Brain microvascular endothelial cell (primary cell): ENCODE measurements at places on chromosomes 3 and 15.
A peak's percentile ranks its signal among the peaks of the same experiment; 100 is the strongest.

DNA sequence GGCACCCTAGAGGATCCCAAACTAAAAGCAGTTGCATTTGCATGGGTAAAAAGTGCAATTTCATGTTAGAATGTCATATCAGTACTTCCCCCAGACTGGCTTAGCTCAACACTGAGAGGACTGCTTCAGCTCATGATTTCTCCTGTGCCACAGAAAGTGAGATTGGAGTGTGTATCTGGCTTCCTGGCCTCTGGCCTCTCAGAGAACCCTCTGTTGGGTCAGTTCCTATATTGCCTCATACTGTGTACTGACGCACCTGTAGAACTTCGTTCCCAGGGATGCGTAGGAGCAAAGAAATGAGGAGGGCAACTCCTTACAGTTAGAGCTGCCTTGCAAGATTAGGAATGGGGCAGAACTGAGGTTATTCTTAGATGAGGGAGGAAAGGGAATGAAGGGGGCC lies 340.8 kb downstream of the TIGIT start:
- DNase-seq = no peak

- DNase-seq = no peak
Measured at GRCh38 chr3:52248165-52248541, 2.6 kb downstream of the PPM1M start.

DNA sequence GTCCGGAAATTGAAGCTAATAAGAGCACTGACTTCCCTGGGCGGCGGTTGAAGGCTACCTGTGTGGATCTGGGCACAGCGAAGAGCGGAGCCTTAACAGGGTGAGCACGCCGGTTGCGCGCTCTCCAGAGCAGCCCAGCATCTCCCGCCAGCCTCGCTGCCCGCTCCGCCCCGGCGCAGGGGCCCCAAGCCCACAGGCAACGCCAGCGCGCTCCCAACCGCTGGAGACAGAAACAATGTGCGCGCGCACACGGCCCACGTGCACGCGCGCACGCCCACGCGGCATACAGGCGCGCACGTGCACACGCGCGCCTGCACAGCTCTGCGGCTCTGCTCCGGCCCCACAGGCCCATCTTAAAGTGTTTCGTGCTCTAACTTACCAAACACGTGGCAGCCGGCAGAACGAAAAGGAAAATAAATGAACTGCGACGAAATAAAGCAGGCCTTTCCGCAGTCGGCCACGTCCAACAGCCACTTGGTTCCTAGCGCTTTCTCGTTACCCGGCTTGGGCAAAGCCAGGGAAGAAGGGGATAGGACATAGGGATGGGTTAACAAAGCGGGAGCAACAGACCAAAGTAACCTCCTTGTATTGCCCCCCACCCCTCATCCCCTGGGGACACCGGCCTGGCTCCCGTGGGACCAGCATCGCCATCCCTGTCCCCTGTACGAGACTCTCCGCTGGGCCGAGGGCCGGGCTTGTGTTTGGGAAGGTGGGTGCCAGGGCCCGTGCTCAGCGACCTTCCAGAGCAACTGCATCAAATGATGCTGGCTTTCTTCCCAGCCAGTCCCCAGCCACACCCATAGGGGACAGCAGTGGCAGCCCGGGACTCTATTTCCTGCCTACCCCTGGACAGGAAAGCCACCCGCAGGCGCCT lies 203.7 kb downstream of the ABHD5 start:
- DNase-seq = peak; percentile 41

DNA sequence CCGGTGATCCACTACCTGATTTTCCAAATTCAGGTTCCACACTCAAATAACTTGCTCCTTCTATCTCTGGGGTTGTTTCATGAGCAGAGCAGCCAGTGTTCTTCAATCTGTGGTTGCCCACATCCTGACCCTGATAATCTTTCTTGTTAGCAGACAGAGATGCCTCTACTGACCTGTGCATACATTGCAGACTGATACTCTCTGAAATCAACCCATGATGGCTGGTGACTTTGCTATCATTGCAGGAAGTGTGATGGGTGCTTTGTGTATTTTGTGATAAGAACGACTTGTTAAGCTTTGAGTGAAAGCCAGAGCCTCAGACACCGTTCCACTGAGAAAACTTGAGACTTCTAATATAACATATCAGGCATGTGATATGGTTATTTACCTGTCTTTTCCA lies 39.9 kb downstream of the GATM start:
- DNase-seq = no peak

GRCh38 chr3:154129625-154130024 lies 8.4 kb downstream of the ARHGEF26 start:
- no peak for DNase-seq

GRCh38 chr3:42546691-42547213 lies 35.0 kb downstream of the SEC22C start:
- no peak for DNase-seq

GRCh38 chr3:4864503-4864902 lies 114.7 kb upstream of the BHLHE40 start:
- no peak for DNase-seq

DNA sequence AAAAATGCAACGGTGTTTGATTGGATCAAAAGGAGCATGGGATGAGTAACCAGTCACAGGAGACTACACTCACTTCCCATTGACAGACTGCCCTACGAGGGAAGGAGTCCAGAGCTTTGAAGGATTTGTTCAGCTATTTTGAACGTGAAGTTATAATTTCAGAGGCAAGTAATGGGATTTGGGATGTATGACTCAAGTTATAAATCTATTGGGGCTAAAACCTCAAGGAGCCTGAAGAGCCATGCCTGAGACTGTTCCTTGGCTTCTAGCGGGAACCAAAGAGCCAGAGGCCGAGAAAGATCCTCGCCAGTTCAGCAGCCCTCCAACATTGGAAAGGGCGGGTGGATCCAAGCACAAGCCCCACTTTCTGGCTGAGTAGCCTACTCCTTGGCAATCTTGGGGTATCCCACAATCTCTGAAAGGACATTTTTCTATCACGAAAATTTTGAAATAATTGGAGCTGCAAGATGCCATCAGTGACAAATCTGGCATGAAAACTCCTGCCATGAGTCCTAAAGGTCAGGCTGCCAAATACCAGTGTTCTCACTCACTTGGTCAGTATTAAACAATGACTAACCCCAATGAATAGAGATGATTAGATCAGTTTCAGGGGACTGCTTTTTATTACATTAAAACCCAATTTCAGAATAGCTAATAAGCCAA lies 48.6 kb upstream of the SLCO2A1 start:
- no peak for DNase-seq

DNA sequence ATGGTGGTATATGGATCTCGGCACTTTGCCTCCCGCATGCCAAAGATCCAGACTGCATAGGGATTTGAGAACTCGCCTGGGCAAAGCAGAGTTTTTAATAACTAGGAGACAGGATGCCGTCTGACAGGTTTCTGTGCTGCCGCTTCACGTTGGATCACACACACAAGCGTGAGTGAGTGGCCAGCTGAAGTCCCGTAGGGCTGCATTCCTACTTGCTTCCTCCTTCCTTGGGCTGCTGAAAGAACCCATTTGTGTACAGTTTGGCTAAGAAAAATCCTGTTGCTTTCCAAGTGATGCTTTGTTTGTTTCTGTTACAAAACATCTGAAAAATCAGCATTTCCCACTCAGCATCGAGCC lies 604.3 kb upstream of the CFAP20DC start:
- DNase-seq = no peak

DNA sequence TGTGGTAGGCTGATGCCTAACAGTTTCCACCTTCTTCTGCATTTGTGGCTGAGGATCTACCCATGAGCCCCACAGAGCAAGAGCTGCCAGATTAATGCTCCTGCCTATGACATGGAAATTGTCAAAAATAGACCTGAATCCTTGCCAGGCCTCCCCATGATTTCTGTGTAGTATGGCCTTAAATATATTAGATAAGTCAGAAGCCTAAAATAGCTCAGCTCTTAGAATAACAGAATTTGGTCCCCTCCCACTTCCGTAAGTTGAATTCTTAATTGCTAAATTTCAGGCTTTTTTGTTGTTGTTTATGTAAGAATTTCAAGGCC lies 129.0 kb downstream of the SERPINI1 start:
- peak; percentile 52 for DNase-seq

- no peak for DNase-seq
Measured at GRCh38 chr3:82038556-82038955, 277.1 kb upstream of the GBE1 start.

GRCh38 chr3:42345811-42346210 lies 64.6 kb downstream of the LYZL4 start:
- no peak for DNase-seq

DNA sequence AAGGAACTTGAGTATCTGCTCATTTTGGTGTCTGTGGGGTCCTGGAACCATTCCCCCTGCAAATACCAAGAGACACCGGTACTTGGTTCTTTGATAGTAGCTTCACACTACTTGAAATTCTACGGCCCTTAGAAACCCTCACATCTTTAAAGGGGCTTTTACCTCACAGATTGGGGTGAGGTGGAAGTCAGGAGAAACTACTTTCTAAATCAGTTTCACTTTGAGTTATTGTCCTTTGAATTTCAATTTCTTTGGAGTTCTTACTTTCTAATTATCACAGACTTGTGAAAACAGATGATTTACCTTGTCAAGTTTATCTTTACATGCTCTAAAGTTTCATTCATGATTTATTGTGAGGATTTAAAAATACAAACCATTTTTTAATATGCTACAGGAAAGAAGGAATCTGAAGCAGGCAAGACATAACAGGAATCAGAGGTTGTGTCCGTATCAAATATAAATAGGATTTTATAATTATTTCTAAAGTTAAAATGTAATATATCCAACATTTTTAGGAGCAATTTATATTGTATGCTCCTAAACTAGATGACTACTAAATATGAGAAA lies 98.9 kb downstream of the NEDD4 start:
- DNase-seq = no peak

GRCh38 chr3:194514626-194515025 lies 27.8 kb upstream of the ATP13A3 start:
- no peak for DNase-seq

GRCh38 chr15:52552303-52552702 lies 16.5 kb downstream of the ARPP19 start:
- DNase-seq = no peak

DNA sequence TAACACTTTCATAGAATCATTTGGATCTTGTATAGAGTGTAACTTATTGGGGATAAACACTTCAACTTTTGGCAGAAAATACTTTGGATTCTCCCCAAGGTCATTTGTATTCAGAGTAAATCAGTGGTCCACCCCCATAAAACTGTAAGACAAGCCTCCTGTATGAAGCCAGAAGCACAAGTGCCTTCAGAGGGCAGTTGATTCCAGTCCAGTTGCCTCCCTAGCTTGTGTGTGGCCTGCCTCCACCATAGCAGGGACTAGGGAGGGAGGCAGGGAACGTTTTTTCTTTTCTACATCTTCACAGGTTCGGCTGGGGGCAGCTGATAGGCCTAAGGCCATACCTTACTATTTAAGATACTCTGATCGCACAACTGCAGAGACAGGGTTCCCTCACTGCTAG lies 11.6 kb downstream of the GORASP1 start:
- no peak for DNase-seq

- peak; percentile 53 for DNase-seq
Measured at GRCh38 chr3:33403756-33404155, 36.4 kb downstream of the UBP1 start.

DNA sequence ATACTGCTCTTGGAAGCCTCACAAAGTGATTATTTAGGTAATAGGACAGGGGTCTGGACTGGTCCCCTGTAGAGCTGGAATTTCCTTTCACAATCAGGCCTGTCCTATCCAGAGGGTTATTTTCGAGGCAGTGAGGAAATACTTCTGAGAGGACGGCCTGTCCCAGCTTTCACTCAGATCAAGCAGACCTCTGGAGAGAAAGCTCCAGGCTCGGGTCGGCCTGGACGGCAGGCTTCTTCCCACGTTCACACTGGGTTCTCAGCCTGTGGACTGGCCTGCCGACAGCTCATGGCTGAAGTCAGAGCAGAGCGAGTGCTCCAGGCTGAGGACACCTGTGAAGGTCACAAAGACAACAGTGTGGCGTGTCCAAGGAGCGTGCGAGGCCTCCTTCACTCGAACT lies 405.3 kb downstream of the VPS13C start:
- DNase-seq = no peak

GRCh38 chr3:46905661-46906451 lies 28.3 kb downstream of the PTH1R start:
- DNase-seq = no peak

DNA sequence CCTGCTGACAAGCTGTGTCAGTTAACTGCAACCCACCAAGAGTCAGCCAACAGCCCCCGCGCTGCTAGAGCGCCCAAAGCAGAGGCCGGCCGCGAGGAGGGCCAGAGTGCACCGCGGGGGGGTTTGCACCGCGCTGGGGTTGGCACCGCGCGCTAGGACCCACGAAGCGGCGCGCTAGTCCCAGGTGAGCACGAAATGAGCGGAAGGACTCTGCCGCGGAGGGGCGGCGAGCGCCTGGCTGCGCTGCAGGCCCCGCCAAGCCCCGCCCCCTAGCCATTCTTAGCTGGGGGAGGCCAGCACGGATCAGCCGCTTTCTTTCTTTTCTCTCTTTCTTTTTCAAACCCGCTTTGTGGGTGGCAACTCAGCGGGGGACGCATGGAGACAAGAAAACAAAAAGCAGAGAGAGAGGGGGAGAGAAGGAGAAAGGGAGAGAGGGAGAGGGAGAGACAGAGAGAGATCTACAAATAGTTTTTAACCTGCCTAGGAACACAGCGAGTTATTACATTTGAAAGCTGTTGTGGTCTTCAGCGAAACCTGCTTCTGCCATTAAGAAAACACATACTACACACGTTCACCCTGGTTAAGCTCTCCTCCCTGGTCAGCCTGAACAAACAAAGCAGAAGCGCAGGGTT lies 6.9 kb upstream of the FOXB1 start:
- DNase-seq = no peak

DNA sequence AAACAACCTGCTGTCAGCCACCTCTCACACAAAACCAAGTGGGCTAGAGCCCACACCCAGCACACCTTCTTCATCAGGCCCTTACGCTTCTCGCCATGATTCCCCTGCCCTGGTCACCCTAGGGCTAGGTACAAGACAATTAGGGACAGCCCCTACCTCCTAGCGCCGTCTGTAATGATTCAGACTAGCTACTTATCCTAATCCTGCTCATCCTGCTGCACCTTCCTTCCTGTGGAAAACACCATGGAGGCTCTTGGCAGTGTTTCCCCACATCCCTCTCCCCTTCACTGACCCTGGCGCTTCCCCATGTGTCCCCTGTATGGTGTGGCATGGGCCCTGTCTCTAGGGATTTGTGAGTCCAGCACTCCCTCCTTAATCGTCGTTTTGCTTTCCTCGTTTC lies 39.6 kb upstream of the ICE2 start:
- DNase-seq = no peak

DNA sequence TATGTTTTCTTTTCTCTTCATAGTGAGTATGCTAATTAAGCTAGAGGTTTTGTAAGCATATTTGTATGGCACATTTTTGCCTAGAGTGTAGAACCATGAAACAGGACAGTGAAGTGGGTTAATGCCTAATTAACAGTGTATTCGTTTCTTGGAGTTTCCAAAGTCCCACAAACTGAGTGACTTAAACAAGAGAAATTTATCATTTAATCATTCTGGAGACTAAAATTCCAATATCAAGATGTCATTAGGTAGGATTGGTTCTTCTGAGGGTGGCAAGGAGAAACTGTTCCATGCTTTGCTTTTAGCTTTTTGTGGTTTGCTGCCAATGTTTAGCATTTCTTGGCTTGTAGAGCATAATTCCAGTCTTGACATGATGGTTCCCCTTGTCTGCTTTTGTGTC lies 734.2 kb downstream of the NAALADL2 start:
- no peak for DNase-seq
